ENCODE measurements at places on chromosomes 13 and 19.

- no peak for DNase-seq
Measured at GRCh38 chr13:41702540-41702939, 245.2 kb downstream of the RGCC start.

GRCh38 chr19:7637374-7638256 is 705 bp downstream of the STXBP2 start:
- no peak for DNase-seq

DNA sequence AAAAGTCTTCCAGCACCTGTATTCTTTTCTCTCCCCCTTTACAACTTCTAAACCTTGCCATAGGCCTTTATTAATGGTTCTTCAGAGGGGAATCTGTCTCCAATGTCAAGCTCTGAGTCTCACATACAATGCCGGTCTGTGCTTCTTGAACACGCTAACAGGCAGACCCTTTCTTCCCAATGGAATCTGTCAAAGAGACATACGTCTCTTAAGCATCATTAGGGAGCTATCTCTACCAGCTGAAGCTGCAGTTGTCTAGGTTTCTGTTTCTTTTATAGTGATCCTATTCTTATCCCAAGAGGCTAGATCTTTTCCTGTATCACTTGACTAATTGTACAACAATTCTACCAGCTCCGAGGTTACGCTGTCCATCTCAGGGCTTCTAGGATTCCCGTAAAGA is 560.8 kb upstream of the NBEA start:
- no peak for DNase-seq

GRCh38 chr13:106089261-106089980 is 446.0 kb downstream of the EFNB2 start:
- DNase-seq: no peak

GRCh38 chr19:44687888-44688287 is 11.1 kb upstream of the CEACAM16 start:
- no peak for DNase-seq

DNA sequence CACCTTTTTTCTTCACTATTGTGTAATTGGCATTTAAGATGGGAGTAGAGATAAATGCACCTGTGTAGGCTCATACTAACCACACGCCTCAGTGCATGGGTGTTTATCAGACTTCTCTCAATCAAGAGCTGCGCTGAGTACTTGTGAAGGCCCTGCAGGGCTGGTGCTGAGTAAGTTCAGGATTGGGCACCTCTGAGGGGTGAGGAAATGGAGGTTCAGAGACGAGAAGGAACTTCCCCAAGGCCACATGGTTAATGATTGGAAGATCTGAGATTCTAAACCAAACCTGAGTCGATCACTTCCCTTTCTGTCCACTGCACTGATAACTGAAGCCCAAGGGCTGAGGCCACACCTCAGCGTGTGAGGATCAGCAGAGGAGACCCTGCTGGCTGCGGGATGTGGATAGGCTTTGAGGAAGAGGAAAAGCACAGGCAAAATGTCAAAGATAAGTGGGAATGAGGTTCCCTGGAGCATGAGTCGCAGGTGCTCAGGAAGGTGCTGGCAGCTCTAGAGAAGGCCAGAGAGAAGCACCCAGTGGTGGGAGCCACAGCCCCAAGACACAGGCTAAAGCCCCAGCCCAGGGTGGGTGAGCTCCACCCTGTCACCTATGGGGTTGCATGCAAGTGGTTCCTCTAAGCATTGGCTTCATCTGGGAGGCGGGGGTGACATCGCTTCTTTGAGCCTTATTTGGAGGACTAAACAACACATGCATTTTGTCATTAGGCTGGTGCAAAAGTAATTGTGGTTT is 32.3 kb upstream of the GJB6 start:
- DNase-seq: no peak

DNA sequence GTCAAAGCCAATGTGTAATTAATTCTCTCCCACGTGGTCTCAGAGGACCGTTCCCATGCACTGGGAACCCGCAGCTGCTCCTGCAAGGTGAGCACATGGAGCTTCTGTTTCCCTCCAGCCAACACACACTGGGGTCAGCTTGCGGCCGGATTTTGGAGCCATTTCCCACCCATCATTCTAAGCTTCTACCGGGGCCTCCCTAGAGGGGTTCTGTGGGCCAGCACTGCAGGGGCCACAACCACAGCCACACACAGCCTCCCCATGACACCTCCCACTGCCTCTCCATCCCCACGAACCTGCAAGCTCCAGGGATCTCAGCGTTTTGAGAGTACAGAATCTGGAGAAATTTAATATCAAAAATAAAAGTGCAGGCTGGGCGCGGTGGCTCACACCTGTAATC is 120.7 kb upstream of the SOX1 start:
- DNase-seq: no peak

DNA sequence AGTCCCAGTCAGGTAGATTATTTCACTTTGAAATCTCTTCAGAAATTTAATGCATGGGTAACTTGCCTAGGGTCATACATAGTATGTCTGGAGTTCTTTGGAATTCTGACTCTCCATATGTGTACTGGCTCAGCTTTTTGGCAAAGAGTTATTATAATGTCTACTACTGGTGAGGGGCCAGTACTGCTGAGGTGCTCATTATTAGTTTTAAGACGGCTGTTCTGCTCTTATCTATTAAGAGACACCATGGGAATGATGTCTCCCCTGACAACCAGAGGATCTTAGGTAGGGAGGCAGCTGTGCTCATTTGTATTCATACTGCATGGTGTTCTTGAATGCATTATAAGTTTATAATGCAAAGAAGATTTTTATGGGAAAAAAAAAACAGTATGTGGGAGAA is 184.1 kb downstream of the RGCC start:
- no peak for DNase-seq

- no peak for DNase-seq
Measured at GRCh38 chr19:1526066-1526778, 2.3 kb downstream of the PLK5 start.

DNA sequence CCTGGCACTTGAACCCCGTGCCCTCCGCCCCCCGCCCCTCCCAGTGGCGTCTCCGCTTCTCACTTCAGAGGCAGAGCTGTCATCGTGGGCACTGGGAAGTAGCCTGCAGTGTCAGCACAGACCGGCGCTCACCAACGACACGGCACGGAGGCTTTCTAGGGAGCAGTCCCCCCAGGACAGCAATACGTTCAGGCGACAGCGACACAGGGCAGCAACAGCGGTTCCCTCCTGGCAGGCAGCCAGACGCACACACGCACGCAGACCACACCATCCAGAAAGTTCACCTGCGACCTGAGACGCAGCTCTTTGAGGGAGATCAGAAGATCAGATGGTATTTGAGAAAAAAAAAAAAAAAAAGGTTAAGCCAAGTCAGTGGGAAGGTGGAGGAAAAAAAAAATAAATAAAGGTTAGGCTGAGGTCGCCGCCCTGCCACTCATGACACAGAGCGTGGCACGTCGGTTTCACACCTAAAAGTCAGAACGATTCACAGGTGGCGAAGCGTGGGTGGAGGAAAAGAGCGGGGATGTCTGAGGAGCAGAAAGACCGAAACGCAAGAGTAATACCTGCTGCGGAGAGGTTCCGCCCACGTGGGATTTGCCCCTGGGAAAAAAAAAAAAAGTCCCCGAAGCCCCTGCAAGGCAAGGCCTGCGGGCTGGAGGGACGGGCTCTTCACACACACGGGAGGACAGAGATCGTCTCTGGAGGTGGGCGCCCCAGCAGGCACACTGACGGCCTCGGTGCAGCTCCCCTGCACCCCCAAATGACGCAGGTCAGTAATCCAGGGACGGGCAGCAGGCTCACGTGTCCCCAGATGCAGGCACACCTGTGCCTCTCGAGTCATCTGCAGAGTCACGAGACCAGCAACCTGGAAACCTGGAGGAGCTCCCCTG is 94.5 kb downstream of the GNG7 start:
- DNase-seq: no peak

- no peak for DNase-seq
Measured at GRCh38 chr19:11887611-11888531, at the start of gene ZNF69. Gene ZNF69 (plus strand): TSS chr19:11887782. CDS start chr19:11887924, 142 bp downstream.

- DNase-seq: no peak
Measured at GRCh38 chr19:2574971-2575630, 99.2 kb downstream of the GADD45B start.

GRCh38 chr19:2187159-2187558 is 23.4 kb downstream of the DOT1L start:
- no peak for DNase-seq

DNA sequence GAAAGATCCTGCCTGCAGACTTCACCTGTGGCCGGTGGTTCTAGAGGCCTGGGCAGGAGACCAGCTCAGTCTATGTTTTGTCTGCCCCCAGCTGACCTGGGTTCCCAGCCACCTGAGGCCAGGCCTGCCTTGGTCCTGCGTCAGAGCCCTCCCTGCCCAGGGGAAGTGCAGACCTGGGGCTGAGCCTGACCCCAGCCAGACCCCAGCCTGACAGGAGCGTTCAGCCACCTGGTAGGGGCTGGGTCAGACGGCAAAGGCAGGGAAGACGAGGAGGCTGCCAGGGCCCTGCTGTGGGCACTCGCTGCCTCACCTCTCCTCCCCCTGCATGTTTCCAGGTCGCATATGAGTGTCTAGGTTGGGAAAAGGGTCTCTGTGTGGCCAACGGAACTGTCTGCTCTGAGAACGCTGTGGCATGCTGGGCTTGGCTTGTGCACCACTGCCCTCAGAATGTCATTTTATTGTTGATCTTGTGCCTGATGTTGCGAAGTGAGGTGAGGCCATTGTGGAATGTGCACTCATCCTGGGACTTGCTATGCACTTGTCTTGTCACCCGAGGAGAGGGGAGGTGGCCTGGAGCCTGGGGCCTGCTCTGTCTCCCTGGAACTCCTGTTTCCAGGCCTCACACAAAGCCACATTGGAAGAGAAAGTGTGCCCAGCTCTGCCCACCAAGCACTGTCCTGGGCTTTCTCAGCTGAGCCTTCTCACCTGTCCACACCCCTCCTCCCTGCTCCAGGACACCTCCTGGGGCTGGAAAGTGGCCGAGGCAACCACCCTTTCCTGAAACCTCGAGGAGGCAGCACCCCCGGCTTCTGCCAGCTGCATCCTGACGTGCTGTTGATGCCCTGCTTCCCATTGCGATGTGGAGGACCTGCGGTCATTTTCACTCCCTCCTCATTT is 15.2 kb upstream of the MCF2L start:
- no peak for DNase-seq

GRCh38 chr19:29526730-29527499 is 1.1 kb downstream of the VSTM2B start:
- no peak for DNase-seq

- DNase-seq: no peak
Measured at GRCh38 chr19:13410946-13411345, 95.3 kb downstream of the CACNA1A start.

GRCh38 chr13:97259798-97260714 is 37.9 kb downstream of the MBNL2 start:
- DNase-seq: no peak

DNA sequence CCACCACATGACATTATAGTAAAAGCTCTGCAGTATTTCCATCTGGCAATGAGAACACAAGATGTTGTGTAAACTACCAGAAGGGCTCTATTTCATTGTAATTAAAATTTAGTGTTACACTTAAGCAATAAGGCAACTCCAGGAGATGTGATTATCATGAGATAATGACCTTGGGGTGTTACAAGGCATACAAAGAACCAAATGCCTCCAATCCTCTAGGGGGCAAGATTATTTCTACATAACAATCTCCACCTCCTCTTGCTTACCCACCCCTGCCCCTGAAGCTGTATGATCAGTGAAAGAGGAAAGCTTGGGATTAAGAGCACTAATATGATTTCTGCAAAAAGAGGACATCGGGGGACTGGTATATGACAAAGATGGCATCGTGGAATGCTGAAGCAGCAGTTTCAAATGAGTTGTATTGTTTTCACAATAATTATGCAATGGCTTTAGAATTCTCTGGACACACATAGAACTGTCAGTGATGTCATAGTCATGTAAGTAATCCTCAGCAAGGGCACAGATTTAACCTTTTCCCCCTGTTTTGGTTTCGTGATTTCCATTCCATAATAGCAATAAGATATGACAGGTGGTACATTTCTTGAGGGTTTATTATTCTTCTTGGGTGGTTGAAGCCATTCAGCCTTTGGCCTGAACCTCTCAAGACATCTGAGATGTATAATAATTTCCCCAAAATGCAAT is 295.3 kb downstream of the MZT1 start:
- DNase-seq: no peak

DNA sequence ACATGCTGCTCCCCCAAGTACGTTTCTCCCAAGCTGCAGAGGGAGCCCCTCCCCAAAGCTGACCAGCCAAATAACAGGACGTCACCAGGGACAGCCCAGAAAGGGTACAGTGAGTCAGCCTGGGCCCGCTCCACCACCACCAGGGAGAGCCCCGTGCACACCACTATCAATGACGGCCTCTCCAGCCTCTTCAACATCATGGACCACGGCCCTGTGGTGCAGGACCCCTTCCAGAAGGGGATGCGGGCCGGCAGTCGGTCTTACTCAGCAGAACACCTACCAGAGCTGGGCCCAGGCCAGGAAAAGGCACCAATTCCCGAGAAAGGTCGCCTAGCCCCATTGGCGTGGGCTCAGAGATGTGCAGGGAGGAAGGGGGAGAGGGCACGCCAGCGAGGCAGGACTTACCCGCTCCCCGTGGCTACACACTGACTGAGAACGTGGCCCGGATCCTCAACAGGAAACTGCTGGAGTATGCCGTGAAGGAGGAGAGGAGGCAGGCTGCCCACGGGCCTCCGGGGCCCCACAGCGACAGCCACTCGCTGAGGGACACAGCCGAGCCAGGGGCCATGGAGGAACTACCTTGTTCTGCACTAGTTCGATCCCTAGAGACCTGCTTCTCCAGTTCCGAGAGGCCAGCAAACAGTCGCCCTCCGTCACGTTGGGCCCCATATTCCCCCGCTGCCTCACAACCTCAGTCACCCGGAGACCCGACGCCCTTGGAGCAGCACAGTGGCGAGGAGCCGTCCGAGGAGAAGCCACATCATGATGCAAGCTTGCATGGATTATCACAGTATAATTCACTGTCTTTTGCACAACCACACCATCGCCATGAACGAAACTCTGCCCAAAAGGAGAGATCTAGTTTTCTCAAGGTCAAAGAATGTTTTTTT is 815.9 kb upstream of the KLHL1 start:
- no peak for DNase-seq

GRCh38 chr13:99150575-99151361 is 49.9 kb upstream of the UBAC2 start:
- DNase-seq: no peak

- no peak for DNase-seq
Measured at GRCh38 chr13:55816976-55817601, 1323.6 kb upstream of the PRR20A start.

GRCh38 chr13:77510156-77510555 is 25.4 kb upstream of the SCEL start:
- no peak for DNase-seq

GRCh38 chr13:44540761-44541434 is 35.2 kb downstream of the TSC22D1 start:
- no peak for DNase-seq

GRCh38 chr19:39679791-39680168 is 24.1 kb downstream of the LGALS16 start:
- no peak for DNase-seq

All from LNCaP clone FGC (cell line).